Forelimb muscle (tissue), 1 donor: ENCODE measurements at places on chromosomes 4 and X. TPM values are rescaled to one million over a fixed set of nuclear protein-coding genes. Genes with fewer than 3 reads are reported as not detected.

The PPEF1 gene
- polyA plus RNA-seq: 0.61 TPM

The SPON2 gene
- polyA plus RNA-seq: 55.6 TPM

The ACSL4 gene
- 20.7 TPM for polyA plus RNA-seq

The ARL9 gene
- polyA plus RNA-seq: 0.13 TPM

The MSANTD1 gene
- 1.2 TPM for polyA plus RNA-seq

The RAB41 gene
- 0.68 TPM for polyA plus RNA-seq

- DNase-seq: no peak
Measured at GRCh38 chr4:176799653-176800052, 6.9 kb upstream of the VEGFC start.

DNA sequence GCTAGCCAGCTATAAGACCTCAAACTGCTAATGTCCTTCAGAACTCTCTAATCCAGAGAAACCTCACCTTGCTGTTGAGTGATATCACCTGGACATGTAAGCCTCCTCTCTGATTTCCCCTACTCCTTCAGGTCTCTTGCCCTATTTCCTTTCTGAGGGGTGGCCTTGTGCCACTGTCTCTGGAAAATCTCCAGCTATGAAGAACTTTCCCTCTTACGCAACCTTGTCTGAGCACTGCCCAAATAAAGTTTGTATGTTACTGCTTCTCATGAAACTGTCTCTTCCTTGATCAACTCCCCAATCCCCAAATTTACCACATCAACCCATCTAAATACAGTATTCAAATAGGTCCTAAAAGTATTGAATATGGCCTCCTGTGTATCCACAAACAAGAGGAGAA is 53.5 kb upstream of the VEGFD start:
- no peak for DNase-seq

- no peak for DNase-seq
Measured at GRCh38 chr4:154276496-154276895, 215.1 kb downstream of the DCHS2 start.

DNA sequence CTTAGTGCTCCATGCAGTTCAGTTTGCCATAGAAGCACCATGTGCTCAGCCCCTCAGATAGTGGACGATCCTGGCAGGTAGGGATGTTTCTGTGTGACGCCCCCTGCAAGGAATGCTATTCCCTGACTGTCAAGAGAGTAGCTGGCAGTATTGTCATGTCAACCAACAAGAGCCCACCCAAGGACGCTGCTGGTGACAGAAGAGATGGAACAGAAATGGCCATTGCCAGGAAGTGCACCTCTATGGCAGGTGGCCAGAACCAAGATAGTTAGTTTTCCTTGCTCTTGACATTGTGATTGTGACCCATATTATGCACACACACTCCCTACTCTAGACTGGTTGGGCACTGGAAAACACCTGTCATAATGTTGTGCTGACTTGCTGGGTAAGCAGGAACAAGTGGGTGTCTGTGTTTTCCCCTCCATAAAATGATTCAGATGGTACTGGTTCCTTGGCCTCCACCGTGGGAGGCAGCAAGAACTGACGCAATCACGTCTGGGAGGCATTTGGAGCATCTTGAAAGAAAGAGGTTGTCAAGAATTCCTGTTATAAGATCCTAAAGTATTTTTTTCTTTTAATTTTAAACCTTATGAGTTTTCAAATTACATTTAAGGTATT is 507.9 kb downstream of the MID1IP1 start:
- no peak for DNase-seq
